Coronary artery (tissue), 2 donors: ENCODE measurements at places on chromosomes 7 and 10.
A peak's percentile ranks its signal among the peaks of the same experiment; 100 is the strongest.

DNA sequence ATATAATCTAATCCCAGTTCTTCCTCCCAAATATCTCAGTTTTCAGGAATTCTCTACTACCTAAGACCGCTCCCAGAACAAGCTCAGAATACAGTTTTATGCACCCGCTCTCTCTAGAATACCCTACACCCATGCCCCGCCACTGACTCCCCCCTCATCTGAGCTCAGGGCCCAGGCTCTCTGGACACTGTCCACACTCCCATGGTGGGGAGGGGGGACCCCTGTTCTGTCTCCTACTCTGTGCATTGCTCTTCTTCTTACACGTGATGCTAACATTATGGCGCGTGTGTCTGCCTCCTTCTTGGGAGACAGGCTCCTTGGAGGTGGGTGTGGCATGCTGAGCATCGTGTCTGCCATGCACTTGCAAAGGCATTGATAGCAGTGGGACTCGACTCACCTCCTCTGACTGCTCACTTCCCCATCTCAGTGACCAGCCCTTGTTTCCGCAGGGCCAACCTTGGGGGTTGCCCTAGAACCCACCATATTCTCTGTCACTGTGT, 127.9 kb downstream of the TCERG1L start:
- DNase-seq: peak; percentile 43

DNA sequence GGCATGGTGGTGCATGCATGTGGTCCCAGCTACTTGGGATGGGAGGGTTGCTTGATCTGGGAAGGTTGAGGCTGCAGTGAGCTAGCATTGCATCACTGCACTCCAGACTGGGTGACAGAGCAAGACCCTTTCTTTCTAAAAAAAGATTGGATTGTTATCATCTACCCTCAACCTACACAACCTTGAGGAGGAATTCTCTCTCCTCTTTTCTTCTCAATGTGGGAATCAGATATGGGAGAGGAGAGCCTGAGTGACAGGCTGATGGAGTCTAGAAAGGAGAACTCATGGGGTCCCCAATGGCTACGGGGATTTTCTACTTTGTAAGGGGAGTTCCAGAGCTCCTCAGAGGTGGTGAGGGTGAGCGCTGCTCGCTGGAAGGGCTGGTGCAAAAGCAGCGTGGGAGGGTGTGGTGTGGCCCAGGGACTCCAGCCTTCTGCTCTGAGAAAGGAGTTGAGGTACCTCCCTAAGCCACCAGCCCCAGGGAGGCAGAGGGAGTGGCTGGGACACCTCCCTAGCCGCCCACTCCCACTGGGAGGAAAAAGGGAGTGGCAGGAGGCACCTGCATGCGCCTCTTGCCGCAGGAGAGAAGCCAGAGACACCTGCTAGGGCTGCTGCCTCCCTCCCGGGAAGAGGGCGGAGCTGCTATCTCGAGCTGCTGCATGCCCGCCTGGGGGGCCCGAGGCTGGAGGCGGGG, 48.4 kb downstream of the GATA3 start:
- DNase-seq: no peak

GRCh38 chr7:21806388-21806787, 139.3 kb downstream of the CDCA7L start:
- no peak for DNase-seq

DNA sequence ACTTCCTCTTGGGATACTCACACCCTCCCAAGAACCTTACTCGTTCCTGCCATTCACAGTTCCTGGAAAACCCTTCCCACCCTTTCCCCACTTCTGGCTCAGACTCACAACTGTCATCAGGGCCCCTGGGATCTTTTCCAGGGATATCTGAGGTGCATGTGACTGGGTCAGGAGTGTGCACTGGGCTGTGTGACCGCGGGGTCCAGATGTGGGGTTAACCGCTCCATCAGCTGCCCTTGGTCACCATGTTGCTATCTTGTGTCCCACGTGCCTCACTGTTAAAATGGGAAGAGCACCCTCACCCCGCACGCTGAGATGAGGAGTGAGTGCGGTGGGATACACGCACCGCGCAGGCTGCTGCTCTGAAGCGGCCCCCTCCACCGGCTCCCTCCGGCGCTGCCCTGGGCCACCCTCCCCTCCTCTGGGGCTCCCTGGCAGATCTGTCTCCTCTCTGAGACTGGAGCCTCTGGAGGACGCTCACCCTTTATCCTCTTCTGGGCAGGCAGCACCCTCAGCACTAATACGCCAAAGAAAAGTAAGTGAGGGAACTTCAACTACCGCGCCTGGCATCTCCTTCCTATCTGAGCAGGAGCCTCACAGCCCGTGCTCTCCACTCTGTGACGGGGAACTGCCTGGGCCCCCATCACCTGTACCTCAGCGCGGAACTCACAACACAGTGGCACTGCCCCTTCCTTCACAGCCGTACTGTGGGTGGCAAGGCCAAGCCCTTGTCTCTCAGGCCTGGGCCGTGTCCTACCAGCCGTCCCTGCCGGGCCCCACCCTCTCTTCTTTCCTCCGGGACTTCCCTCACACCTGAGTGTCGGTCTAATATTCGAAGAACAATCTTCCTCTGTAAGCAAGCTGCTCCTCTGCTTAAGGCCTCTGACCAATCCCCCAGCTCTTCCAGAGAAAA, 15.6 kb downstream of the COBL start:
- DNase-seq: no peak

DNA sequence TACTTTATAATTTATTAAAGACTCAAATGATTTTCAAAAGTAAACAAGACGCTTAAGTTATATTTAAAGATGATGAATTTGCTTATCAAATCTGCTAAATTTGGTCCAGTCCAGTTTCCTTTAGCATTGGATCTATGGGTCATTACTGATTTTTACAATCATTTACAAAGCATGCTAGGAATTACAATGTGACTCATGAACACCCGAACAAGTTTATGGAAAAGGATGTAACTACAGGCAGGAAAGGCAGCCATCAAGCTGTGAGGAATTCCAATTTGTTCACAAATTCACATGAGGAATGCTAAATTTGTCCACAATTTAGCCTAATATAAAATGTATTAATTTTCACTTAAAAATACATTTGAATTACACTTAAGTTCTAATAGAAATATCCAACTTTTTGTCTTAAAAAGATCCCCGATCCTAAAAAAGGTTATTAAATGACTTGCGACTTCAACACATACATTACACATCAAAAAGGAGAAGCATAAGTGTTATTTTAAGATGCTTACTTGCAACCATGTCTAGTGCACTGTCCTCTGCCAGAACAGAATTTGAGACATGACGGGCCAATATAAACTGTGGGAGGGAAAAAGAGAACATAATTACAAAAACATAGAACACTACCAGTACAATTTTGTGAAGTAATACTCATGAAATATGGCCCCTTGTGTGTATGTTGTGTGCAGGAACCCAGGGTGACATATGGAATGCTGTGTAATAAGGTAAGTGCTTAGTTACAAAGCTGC, 194.2 kb upstream of the SLC26A5 start:
- no peak for DNase-seq

- DNase-seq: no peak
Observed at GRCh38 chr10:3950676-3951275, 165.8 kb upstream of the KLF6 start.

- DNase-seq: no peak
Observed at GRCh38 chr10:71270301-71271220, 48.5 kb upstream of the SLC29A3 start.

DNA sequence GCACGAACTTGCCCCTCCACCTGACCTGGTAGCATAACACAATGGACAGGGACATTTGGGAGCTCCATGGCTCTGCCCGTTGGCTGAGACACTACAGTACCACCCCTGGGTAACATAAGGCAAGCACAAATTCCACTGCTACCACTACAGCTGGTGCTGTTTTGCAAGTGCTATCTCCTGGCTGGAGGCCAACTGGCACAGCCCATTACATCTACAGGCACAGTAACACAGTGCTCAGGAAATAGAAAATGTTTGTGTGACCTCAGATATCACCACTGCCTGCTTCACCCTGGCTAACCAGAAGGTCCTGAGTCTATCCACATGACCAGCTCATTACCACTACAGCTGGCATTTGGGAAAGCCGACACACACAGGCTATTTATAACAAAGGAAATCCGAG, 631.1 kb upstream of the MBL2 start:
- DNase-seq: no peak

GRCh38 chr7:20064974-20065862, 152.0 kb downstream of the MACC1 start:
- no peak for DNase-seq

DNA sequence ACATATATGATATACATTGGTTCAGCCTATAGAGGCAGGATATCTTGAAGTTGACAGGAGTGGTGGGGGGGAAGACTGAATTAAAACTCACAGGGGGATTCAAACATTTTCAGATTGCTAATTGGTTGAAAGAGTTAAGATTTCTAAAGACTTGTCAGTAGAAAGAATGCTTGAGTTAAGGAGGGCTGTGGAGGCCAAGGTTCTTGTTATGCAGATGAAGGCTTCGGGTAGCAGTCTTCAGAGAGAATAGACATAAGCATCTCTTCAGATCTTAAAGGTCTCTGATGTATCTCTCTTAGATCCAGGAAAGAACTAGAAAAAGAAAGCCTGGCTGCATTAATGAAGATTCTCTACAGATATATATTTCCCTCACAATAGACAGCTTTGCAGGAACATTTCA, 209.8 kb upstream of the SEMA3D start:
- DNase-seq: no peak

DNA sequence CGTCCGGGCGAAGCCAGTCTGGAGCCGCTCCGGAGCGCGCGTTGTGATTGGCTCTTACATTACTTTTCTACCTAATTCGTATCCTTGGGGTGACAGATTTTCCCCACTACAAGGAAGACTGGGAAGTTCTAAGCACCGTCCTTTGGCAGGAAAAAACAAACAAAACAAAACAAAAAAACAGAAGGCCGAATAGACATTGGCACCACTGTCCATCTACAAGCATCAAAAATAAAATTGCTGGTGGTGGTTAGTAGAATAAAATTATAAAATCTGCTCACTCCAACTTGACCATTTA, 651 bp upstream of the SKAP2 start:
- peak; percentile 73 for DNase-seq

GRCh38 chr7:149787428-149788299, 14.3 kb upstream of the ZNF467 start:
- DNase-seq: no peak

GRCh38 chr10:126732868-126733267, 62.4 kb upstream of the C10orf90 start:
- no peak for DNase-seq

GRCh38 chr7:38232502-38233366, 40.7 kb downstream of the TARP start:
- DNase-seq: no peak

DNA sequence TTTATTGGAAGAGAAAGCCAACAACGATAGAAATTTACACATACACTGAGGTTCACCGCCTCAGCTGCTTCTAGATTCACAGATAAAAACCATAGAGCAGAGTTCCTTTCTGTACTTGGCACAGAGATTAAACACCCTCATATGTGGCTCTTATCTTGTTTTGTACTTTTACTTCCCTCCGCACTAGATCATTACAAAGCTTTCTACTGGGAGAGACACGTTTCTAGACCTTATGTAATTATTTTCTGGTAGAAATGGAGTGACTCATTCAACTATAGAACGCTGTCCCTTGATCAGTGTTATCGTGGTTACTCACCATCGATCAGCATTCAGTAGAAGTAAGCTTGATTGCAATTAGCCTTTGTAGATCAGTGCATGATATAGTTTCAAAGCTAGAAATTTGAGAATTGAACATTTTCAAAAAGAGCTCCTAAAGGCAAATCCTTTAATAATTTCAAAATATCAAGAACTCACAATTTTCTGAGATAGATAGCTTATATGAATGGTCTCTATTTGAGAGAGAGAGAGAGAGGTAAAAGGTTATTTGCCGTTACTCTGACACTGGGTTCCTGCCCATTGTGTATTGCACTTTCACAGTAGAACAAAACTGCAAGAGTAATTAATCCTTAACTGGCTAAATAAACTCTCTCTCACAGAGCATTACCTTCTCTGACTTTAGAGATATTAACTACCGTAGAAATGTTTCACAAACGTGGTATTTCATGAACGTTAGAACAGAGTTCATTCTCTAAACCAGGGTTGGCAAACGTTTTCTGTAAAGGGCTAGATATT, 26.1 kb upstream of the DNAJC1 start:
- DNase-seq: no peak

DNA sequence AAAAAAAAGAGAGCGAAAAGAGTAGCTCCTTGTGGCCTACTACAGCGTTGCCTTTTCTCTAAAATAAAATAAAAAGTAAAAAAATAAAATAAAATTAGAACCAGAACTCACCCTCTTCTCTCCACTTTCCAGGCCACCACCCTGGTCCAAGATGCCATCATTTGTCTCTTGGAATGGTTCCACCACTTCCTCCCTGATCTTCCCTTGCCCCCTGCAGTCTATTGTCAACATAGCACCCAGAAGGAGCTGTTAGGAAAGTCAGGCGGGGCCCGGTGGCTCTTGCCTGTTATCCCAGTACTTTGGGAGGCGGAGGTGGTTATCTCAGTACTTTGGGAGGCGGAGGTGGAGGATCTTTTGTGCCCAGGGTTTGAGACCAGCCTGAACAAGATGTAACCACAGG, 7.6 kb upstream of the GRID2IP start:
- DNase-seq: no peak

- DNase-seq: no peak
Observed at GRCh38 chr10:61248013-61248412, 205.2 kb downstream of the TMEM26 start.

- DNase-seq: no peak
Observed at GRCh38 chr10:66671562-66671961, 254.3 kb upstream of the LRRTM3 start.
